Mucosa of descending colon (tissue), 3 donors: ENCODE measurements at places on chromosomes 12 and 14. TPM values are rescaled to one million over a fixed set of nuclear protein-coding genes. Genes with fewer than 3 reads are reported as not detected.
A peak's percentile ranks its signal among the peaks of the same experiment; 100 is the strongest.

DNA sequence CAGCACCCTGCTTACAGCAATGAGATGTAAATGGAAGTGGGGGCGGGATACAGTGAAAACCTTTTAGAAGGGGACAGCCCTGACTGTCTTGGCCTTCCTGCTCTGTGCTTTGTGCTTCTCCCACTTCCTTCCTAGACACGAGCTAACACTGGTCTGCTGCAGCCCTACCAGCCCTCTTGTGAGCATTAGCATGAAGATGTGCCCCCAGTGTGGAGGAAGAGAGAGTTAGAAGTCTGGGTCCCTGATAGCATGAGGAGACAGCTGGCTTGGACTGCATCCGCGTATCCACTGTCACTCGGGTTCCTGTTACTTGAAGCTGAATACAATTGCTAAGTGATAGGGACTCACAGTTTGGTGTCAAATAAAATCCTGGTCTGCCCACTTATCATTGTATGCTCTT, 248.1 kb upstream of the SOX5 start:
- DNase-seq: no peak

DNA sequence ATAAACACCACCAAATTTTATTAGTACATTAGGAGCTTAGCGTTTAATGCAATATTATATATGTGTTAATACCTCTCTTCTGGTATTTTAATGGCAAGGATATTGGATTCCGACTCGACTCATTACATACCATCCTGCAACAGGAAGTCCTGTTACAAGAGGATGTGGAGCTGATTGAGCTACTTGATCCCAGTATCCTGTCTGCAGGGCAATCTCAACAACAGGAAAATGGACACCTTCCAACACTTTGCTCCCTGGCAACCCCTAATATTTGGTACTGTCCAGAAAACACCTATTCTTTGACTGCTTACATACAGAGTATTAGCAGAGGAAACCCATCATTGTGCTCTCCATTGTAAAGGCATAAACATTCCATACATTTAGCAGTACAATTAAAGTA, 45.2 kb downstream of the VEZT start:
- DNase-seq: no peak

DNA sequence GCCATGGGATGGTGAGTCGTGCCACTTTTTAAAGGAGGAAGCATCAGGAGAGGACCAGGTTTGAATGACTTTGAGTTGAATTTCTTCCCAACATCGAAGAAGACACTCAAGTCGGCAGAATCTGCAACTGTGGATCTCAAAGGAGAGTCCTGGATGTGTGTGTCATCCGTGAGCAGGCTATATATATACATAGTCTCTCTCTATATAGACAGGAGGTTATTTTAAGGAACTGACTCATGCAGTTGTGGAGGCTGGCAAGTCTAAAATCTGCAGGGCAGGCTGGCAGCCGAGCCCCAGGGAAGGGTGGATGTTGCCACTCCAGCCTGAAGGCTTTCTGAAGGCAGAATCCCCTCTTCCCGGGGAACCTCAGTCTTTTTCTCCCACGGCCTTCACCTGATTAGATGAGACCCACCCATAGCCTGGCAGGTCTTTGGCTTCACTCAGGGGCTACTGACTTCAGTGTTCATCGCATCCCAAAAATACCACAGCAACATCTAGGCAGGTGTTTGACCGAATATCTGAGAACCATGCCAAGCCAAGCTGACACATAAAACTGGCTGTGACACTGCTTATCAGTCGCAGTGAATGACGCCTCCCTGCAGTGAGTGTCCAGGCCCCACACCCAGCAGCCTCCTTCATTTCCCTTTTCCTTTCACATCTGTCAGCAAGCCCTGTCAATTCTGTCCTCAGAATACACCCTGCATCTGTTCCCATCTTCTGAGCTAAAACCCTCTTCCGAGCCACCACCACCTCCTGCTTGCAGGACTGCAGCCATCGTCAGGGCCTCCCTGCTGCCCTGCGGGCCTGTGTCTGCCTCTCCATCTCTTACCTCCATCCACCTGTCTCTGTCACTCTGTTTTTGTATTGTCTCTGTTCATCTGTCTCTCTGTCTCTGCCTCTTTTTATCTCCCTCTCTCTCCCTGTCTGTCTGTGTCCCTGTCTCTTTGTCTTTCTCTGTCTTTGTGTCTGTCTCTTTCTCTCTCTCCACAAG, 54.0 kb downstream of the ZNF664 start:
- DNase-seq: no peak

GRCh38 chr14:73771848-73772638, 57.9 kb upstream of the PNMA1 start:
- peak; percentile 83 for DNase-seq

GRCh38 chr14:85474431-85474830, 55.5 kb upstream of the FLRT2 start:
- no peak for DNase-seq

DNA sequence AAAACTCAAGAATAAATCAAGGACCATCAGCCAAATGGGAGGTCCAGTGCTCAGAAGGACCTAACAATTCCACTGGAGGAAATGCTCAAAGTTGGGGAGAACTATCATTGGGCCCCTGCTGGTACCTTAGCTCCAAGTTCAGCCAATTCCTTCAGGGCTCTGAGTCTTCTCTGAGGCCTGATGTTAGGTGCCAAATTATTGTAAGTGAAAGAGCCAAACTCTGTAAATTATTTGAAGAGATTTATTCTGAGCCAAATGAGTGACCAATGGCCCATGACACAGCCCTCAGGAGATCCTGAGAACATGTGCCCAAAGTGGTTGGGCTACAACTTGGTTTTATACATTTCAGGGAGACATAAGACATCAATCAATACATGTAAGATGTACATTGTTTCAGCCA, 8.2 kb upstream of the TMEM263 start:
- no peak for DNase-seq

MGP gene
- total RNA-seq: 42.9 TPM

- no peak for DNase-seq
Observed at GRCh38 chr12:54587315-54587873, 1.1 kb downstream of the PPP1R1A start.

LRRK2 gene
- 3.3 TPM for total RNA-seq

- no peak for DNase-seq
Observed at GRCh38 chr14:85250414-85251189, 279.3 kb upstream of the FLRT2 start.

NTF3 gene
- total RNA-seq: 0.58 TPM

DNA sequence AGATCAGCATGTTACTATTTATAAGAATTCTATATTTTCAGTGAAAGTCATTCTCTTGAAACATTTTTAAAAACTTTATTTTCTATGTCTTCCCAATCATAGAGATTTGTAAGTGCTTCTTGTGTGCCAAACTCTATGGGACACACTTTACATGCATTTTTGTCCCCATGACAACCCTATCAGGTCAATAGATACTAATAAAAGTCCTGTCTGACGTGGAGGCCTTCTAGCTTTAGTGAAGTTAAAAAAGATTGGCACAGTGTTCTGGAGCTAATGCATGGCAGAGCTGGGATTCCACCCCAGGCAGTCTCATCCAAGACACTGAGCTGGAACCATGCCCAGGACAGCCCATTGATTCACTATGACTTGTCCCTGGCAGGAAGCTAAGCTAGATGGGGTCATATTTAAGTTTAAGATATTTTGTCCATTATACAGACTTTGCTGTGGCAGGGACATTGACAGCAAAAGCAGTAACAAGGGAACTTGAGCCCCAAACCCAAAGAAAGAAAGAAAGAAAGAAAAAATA, 28.1 kb downstream of the TTC6 start:
- DNase-seq: no peak

DNA sequence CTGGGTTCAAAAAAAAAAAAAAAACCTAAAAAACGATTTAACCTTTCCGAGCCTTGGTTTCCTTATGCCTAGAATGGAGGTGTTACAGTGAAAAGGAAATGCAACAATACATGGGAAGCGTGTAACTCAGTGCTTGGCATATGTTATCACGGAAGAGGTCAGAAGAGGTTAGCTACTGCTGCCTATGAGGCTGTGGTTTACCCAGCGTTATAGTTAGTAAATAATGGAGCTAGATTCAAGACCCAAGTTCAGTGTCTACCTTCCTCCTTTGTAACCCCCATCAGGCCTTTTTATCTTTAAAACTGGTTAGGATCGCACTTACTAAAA, 839 bp downstream of the IFT43 start:
- DNase-seq: no peak

DNA sequence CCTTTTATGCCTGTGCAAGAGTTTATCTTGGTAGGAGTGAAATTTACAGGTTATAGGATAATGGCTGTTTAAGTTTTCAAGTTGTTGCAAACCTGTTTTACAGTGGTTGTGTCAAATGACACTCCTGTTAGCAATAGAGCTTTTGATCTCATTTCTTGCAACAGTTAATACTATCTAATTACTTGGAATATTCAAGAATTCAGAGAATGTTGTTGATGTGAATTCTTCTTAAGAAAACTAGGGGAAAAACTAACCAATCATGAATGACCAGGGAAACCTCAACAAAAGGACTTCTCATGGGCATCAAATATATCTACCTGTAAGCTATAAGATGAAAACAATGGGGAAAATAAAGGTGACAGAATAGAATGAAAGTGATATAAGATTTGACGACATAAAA, 85.0 kb downstream of the IPO8 start:
- DNase-seq: no peak

DNA sequence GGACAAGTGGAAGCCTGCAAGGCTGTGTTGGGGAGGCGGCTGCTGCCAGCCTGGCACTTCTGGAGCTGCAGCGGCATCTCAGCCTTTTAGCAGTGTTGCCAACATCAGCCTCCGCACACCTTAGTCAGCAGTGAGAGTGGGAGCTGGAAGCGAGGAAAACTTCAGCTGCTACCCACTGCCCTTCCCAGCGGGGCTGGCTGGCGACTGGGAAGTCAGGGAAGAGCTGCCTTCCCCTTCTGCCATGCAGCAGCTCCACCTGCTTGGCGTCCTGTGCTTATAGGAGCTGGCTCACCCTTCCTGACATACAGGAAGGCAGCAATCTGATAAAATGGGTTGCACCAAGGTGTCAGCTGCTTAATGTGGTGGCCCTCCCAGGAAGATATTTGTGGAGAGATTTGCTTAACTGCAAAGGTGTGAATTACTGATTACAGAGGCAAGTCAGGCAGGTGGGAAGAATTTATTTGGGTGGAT, 15.4 kb upstream of the PLEKHG3 start:
- DNase-seq: no peak

C12orf50 gene
- not detected for total RNA-seq

- DNase-seq: peak; percentile 80
Observed at GRCh38 chr14:31950764-31951637, 126.1 kb upstream of the ARHGAP5 start.

- no peak for DNase-seq
Observed at GRCh38 chr14:90739318-90740068, 76.7 kb downstream of the TTC7B start.

FAM216A gene
- total RNA-seq: 4.4 TPM

IL22 gene
- not detected for total RNA-seq

GRCh38 chr12:68514807-68515411, 95.8 kb upstream of the RAP1B start:
- no peak for DNase-seq

AKAP5 gene
- total RNA-seq: 8.0 TPM

RERG gene
- 1.4 TPM for total RNA-seq

GRCh38 chr14:38412654-38413053, 156.8 kb upstream of the CLEC14A start:
- no peak for DNase-seq

GTF2A1 gene
- total RNA-seq: 24.2 TPM

GRCh38 chr14:70642303-70643235, 853 bp downstream of the TTC9 start:
- peak; percentile 75 for DNase-seq

DNA sequence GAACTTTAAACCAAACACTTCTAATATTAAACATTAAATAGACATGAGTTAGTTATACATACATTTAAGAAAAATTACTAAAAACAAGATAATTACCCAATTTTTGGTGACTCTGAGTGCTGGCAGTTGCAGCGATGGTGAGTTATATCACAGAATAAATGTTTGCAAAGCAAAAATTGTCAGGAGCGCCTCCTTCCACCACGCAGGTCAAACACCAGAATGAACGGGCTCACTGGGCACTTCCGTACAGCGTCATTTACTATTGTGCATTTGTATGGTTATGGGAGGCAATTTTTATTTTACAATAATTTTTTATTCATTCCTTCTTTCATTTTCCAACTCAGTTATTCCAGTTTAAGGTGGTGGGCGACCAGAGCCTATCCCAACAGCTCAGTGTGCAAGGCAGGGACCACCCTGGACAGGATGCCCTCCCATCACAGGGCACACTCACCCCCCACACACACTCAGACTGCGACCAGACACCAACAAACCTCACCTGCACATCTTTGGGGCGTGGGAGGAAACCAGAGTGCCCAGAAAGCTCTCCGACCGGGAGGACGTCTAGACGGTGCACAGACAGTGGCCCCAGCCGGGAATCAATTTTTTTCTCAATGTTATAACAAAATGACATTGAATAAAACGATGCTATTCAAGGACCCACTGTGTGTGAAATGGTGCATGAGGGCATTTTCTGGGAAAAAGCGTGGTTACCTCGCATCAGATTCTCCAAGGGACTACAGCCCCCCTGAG, 67.2 kb downstream of the TESC start:
- no peak for DNase-seq

TPH2 gene
- total RNA-seq: 0.13 TPM

DNA sequence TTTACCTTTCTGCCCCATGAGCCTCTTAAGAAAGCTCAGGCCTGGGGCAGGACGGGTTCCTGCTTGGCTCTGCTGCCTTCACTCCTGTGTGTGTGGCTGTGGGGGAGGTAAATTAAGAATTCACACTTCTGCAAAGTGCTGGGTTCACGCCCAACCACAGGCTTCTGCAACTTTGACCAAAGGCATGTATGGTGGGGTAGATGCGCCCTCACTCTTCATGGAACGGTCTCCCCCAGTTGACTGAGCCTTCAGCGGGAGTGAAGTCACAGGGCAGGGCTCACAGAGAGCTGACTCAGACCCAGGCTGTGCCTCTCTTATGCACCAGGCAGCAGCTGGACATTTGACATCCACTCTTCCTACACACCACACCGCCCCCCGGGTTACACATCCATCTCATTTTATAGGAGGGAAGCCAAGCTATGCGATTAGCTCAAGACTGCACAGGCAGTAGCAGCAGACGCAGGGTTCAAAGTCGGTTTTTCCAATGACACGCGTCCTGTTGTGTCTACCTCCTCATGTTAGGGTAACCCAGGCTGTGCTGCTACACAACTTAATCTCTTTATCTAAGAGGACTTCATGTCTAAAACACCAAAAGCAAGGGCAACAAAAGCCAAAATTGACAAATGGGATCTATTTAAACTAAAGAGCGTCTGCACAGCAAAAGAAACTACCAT, 15.4 kb upstream of the BCL11B start:
- no peak for DNase-seq

DNA sequence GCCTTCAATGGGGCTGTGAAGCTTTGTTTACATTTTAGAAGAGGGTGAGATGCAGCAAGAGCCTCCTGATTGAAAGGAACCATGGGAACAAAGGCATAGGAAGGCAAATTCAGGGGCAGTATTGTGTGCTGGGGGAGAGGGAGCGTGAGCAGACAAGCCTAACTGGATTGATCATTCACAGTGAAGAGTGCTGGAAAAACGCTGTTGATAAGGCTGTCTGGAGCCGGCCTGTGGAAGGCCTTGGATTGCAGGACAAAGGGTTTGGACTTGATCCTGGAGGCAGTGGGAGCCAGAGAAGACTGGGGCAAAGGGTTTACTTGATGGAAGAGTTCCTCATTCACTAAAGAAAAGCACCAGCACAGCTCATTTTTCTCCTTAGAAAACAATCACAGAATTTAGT, 160.5 kb downstream of the PAH start:
- DNase-seq: no peak
